ENCODE measurements at places on chromosomes 3 and 15.
A peak's percentile ranks its signal among the peaks of the same experiment; 100 is the strongest.

GRCh38 chr15:94234300-94234699, 2.9 kb downstream of the MCTP2 start:
- no peak for DNase-seq

DNA sequence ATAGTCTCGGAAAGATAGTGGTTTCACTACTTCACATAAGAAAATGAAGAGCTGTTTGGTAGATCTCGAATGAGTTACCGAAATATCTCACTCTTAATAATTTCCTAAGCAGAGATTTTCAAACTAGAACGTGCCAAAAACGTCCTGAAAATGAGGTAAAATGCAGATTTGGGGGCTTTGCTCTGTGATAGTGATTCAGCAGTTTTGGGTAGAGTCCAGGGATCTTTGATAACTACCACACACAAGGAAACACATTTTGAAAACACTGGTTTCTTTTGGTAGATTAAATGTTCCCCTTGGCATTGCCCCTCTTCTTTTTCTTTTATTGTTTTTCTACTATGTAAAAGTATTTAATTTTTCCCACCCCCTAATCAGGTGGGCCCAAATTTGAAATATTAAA, 125.9 kb downstream of the EBLN2 start:
- no peak for DNase-seq

DNA sequence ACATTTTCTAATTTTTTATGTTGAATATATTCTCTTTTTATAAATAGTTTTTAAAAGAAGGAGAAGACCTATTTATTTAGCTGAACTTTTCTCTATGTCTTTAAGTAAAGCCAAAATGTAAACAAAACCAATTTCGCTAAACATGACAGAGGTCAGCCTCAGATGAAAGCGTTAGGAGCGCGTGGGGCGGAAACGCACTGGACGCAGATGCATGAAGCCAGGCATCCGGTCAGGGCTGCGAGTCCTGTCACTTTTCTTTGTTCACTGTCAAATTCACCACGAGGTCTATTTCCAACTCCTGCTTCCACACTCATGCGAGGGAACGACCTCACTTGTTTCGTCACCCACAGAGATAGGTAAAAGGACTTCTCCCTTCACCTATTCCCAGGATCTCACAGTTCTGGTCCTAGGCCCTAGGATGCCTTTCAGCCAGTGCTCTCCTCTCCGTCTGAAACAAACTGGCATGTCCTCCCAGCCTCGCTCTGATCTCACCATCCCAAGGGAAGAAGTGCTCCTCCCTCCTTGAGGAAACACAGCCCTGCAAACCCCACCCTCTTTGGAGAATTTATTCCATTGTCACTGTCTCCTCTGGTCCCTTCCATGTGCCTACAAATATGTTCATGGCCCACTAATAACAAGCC, 57.9 kb downstream of the ITGB5 start:
- peak; percentile 48 for DNase-seq

DNA sequence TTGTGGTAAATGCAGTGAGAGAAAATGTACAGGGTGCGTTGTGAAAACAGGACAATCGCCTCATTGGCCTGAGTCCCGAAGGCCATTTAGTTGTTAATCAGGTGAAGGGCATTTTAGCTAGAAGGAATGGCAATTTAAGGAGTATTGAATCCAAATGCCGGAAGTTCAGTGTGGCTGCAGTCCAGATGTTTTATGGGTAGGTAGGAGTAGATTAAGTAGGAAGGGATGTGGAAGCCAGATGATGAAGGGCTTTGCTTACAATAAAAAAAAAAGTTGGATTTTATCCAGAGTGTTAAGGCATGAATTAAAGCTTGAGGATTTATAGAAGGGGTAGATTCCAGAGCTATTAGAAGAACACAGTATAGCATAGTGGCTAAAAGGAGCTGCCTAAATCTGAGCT, 572.7 kb downstream of the NLGN1 start:
- peak; percentile 34 for DNase-seq

DNA sequence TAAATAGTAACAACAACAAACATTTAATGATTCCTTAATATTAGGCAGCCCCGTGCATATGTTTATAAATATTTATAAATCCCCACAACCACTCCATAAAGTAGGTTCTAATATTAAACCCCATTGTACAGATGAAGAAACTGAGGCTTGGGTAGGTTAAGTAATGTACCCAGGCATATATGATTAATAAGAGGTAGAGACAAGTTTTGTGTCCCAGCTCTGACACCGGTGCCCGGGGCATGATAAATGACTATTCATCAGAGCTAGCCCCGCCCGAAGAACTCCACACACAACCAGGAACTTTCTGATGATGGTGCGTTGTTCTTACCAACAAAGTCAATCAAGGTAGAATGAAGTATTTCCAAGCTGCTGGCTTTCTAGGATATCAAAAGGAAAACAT, 19.4 kb downstream of the CDCP1 start:
- DNase-seq = no peak

GRCh38 chr15:78065973-78066946, 11.3 kb downstream of the TBC1D2B start:
- peak; percentile 60 for DNase-seq

DNA sequence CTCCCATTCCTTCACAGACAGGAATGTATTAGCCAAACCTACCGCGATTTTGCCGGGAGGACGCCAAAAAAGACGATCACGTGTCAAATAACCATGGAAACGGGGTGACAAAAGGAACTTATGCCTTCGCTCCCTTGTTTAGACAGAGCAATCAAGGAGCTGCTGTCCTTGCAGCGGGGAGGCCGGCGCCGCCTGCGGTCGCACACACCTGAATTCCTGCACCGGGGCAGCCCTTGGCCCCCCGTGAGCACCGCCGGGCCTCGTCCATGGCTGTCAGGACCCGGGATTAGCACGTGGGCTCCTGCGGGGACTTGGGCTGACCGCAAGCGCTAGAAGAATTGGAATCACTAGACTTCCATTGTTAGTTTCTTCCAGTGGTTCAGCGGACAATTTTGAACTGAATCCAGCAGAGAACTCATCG, 193.1 kb downstream of the SHQ1 start:
- DNase-seq = no peak

GRCh38 chr3:4751029-4751501, 228.2 kb upstream of the BHLHE40 start:
- no peak for DNase-seq

DNA sequence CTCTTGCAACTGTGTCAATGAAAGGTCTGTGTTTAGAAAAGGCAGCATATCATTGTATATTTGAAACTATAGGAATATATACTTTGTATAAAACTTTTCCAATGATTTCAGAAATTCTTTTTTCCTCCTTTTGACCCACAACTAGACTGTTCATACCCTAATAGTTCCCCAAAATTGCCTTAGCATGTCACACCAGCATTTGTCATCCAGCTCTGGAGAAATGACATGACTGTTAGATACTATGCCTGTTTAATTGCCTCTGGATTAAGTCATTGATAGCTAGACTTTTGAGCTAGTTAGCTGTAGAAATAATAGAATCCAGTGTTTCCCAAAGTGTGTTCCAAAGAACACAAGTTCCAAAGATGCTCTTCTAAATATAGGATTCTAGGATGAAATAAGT, 32.4 kb downstream of the B3GALNT1 start:
- no peak for DNase-seq

Measured in AG10803 (cell line).